NCI-H2029 treated with DMSO at 0.1 percent for 48 hours (cell line): ENCODE measurements at places on chromosomes 7 and 10.

DNA sequence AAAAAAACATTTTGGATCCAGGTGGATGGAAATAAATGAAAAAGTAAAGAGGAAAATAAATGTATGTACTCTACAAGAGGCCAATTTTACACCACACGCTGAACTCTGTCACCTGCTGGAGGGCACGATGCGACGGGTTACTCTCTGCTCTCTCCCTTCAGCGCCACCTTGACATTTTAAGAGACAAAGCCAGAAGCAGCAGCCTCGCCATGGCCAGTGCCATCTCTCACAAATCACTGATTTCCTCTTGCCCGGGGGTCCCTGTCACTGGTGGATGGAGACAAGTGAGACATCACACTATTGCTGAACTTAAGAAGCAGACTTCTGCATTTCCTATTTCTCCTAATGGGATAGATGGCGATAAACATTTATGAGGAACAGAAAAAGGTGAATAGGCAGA is 190.0 kb downstream of the ZMYND11 start:
- no peak for DNase-seq

DNA sequence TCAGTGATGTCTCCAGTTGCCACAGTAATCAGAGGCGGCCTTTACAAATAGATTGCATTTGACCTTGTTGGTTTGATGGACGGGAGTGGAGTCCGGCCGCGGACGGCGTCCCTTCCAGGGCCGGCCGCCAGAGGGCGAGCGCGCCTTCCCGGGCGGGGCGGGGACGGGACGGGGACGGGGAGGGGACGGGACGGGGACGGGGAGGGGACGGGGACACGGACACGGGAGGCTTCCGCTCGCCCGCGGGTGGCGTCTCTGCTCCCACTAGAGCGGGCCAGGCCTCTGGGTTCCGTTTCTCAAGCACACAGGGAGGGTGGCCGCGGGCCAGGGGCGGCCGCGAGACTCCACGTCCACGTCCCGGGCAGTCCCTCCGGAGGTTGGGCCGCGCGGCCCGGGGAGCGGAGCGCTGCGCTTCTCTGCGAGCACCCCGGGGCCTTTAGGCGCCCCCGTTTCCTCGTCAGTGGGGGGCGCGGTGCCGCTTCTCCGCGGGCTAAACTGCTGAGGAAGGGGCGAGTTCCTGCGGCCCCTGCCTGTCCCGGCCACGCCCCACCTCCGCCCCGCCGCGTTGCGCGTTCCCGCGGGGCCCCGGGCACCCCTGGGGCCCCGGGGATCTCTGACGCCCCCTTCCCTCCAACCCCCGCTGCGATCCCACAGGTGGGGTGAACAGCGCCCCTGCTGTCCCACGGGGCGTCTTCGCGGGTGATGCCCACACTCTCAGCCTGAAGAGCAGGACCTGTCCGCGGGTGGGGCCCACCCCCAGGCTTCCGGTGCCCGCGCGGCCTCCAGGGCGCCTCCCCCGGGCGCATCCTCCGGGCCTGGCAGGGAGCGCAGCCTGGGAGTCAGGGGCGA is 84.2 kb upstream of the MKI67 start:
- DNase-seq, result no peak

DNA sequence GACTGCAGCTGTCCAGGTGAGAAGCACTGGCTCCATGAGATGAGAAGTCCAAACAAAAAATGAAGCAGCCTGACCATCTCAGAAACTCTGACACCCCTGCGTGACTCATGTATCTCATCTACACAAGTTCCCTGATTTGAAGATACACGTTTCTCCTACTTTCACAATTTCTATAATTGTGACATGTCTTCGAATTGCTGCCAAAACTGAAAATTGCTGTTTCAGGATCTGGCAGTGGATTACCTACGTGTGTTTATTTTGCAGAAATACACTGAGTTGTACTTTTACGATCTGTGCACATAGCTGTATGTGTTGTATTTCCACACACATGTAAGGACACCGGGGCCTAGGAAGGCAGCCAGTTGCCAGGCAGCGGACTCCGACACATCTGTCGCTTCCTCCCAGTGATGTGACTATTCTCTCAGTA is 53.2 kb downstream of the LARP4B start:
- no peak for DNase-seq

DNA sequence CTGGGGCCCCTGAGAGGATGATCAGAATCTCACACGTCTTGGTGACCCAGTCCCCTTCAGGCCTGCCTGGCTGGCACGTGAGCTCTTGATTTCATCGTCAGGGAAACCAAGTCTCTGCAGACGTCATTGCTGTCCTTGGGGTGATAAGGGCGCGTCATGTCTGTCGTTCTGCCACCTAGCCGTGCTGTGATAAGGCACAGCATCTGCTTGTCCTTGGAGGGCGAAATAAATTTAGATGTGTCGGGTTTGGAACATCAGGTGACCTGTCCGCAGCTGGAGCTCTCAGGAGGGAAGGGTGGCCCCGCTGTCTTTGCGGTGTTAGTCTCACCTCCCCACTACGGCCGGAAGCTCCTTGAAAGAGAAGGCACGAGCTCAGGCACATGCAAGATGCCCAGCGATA is 129.2 kb downstream of the GRK5 start:
- no peak for DNase-seq

- DNase-seq, result no peak
Measured at GRCh38 chr7:2497500-2498336, 21.5 kb upstream of the GRIFIN start.

DNA sequence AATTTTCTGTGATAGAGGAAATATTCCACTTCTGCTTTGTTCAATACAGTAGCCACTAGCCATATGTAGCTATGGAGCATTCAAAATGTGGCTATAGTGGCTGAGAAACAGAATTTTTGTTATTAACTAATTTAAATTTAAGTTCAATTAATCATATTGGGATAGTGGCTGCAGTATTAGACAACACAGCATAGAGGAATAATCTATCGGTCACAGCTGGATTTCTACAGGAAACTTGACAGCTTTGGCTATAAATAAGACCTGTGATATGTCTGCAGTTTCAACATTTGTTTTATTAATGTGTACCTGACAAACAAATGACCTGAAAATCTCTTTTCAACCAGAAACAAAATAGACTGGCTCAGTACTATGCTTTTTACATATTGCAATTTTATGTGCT is 953.2 kb downstream of the CNTNAP2 start:
- no peak for DNase-seq

- DNase-seq, result no peak
Measured at GRCh38 chr10:49595713-49596492, 14.2 kb upstream of the SLC18A3 start.

GRCh38 chr10:86344714-86345161 is 21.9 kb downstream of the GRID1 start:
- no peak for DNase-seq

DNA sequence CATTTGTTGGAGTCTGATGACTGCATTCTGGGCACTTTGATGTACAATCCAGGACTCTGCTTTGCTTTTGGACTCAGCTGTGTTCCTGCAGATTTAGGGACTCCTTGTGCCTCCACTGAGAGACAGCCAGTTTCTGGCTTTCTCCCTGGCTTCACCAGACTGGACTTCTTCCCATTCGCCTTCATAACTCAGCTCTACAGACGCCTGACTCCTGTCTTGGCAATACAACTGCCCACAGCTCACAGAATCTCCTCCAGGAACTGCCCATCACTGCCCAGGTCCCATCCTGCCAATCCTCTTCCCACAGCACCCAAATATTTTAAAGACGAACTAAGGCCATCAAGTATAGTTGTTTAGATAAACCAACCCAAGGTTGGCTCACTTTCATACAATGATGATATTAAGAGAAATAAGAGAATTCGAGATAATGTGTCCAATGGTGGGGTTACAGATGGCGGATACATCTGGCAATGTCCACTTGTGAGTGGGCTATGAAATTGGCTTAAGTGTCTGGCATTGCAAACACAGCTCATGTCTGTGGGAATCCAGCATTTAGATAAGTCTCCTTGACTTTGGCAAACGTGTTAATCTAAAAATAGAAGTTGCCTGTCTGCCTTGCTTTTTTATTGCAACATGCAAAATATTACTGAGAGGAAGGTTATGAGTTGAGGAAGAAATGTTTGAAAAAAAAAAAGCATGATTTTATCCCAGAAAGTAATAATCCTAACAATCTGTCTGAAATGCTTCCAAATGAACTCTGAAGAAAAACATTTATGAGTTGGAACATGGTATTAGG is 95.1 kb downstream of the ITGA8 start:
- DNase-seq, result no peak

DNA sequence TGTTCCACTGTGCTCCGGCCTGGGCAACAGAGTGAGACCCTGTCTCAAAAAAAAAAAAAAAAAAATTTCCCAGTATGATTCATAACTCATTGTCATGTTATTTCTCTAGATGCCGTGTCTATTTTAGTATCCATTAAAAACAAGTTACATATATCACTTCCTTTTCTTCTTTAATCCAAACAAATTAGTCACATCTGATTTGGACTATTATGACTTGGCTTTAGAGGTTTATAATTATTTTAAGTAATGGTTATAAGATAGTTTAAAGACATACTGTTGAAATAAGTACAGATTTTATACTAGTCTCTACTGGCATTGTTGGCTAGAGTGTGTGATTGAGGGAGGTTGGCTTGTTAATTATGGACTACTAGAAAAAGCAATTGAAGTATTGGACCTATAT is 53.3 kb downstream of the ZMYND11 start:
- DNase-seq, result no peak

DNA sequence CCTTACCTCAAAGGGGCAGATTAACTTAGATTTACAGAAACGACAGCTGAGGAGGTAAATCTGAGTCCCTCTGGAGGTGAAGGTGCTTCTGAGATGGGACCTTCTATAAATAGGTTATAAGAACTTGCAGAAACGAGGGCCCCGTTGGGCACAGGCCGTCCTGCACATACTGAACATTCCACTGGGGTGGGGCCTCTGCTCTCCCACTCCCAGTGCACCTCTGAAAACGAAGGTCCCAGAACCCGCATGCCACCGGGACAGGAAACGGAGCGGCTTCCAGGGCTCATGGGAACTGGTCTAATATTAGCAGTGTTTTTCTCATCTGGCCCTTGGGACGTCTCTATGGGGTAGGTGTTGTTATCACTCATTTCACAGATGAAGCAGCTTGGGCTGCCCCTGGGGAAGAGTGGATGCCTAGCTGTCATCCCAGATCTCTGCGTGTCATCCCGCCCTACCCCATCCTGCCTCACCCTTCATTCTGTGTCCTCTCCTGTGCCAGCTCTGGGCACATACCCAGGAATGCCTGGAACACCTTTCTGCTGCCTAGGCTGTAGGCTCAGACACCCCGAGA is 19.6 kb downstream of the C10orf62 start:
- no peak for DNase-seq

DNA sequence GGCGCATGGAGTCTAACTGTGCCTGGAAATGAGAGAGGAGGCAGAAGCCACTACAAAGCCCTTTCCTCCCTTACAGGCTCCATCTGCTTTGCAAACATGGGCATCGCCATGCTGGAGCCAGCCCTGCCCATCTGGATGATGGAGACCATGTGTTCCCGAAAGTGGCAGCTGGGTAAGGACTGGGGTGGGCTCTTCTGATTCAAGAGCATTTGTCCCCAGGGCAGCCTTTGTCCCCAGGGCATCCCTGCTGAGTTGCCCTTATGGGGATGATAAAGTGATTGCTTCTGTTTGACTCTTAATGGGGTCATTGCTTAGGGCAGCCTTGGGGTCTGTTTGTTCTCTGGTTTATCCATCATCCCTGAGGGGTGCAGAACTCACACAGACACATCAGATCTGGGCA is 16.8 kb downstream of the SLC18A2 start:
- DNase-seq, result no peak

DNA sequence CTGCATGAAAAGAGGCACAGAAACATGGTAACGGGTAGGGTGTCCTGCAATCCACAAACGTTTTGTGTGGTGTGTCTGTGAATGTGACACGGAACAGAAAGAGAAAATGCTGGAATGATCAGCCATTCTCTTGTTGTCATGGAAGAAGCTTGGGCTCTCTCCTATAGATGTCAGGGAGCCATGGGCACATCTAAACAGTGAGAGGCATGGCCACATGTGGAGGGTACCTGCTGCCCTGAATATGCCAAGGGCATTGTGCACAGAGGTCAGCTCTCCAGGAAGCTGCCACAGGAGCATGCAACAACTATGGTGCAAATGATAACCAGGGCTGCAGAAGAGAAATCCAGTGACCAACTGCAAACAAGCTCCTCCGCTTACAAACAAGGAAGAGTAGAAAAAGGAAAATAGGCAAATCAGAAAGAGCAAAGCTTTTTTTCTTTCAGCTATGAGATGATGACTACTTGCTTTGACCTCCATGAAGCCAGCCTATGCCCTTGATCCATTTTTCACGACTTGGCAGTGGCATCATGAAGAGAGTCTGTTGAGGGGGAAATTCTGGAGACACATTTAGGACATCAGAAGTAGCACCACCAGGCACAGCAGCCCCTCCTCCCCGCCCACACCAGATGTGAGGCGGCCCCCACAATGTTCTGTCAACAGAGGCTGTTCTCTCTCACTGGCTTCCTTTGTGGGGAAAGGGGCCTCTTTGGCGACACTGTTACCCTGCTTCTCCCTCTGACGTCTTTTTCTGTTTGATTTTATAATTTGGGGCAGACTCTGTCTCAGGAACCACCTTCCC is 4.8 kb upstream of the PDE1C start:
- DNase-seq, result no peak

DNA sequence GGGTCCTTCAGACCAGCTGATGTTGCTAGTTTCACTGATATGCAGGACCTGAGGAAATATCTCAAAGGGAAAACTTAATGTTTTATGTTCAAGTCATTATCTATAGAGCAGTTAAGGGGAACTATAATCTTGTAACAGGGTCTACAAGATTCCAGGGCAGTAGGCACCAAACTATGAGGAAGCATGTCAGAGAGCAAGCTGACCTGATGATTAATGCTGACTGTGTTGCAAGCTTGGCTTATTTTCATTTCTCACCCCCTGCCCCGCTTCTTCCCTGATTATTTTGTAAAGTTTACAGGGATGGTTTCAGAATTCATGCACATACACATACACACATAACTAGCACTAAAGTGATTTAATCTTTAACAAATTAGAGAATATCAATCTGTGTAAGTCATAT is 84.3 kb upstream of the CACNA2D1 start:
- DNase-seq, result no peak

DNA sequence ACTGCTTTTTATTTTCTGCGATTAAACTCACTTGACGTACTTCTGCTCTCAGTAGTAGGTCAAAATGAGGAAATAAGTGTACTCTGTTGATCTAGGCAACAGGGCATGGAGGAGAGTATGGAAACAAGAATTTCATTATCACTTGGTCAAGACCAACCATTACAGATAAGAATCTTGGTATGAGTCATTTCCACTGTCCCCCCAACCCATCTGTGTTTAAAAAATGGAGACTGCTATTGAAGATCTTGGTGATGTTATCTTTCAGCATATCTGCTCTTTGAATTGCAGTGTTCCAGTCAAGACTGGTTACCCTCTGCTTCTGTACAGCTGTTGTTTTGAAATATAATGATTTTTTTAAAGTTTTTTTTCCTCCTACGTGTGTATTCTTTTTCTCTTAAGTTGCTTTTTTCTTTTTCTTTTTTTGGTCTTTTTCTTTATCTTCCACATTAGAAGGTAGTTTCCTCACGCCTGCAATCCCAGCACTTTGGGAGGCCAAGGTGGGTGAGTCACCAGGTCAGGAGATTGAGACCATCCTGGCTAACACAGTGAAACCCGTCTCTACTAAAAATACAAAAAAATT is 11.7 kb downstream of the STAM start:
- no peak for DNase-seq
